Pancreas (tissue), 10 donors: ENCODE measurements at places on chromosomes 1 and 21.

GRCh38 chr1:79388694-79389361 lies 382.3 kb upstream of the ADGRL4 start:
- DNase-seq, result no peak

DNA sequence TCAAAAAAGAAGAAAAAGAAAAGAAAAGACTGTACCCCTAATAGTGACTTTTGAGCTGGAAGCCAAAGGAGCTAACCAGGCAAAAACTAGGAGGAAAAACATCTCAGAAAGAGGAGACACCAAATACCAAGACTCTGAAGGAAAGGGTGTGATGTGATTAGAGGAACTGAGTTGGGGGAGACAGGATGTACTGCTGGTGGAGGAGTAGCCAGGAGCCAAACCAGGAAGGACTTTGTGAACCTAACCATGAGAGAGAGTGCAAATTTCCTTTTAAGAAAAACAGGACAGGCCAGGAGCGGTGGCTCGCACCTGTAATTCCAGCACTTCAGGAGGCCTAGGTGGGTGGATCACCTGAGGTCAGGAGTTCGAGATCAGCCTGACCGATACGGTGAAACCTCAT lies 4.1 kb upstream of the RBP7 start:
- no peak for DNase-seq

DNA sequence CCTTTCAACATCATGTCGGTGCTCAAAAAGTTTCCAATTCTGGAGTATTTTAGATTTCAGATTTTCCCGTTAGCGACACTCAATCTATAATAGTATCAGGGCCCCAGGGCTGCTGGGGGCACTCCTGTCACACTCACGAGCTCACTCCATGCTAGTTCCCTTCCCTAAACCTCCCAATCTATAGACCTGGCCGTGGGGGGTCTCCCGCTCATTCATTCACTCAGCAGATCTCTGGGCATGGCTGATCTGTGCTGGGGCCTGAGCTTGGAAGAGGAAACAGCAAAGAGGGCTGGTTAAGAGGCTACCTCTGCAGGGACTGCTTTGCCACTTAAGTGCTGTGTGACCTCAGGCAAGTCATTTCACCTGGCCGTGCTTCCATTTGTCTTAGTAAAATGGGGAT lies 46.8 kb upstream of the LAPTM5 start:
- DNase-seq, result no peak

DNA sequence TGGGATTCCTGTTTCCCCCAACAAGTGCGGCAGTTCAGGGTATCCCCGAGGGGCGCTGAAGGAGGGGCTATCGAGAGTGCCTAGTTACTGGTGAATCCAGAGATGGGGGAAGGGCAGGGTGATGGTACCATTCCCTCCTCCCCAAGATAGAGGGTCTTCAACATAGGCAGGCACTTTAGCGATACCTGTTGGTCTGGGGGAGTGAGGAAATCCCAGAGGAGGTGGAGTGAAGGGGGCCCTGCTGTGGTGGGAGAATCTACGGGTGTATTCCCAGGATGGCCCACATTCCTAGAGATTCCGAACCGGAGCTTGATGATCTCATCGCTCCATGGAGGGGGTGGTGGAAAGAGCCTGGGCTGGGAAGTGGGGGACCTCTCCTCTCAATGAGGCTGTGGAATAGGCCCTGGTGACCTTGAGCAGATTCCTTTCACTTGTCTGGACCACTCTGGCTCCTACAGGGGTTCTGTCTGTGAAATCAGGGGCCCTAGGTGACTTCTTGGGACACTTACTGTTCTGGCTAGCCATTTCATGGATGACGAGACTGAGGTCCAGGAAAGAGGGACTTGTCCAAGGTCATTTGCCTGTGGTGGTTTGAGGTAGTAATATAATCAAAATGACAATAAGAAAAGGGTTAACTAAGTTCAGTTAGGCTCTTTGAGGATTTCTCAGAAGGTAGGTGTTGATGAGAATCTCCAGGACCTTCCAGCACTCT lies 52.7 kb upstream of the SYNC start:
- DNase-seq, result no peak

GRCh38 chr1:104132382-104132973 lies 382.8 kb downstream of the AMY1C start:
- DNase-seq, result no peak

DNA sequence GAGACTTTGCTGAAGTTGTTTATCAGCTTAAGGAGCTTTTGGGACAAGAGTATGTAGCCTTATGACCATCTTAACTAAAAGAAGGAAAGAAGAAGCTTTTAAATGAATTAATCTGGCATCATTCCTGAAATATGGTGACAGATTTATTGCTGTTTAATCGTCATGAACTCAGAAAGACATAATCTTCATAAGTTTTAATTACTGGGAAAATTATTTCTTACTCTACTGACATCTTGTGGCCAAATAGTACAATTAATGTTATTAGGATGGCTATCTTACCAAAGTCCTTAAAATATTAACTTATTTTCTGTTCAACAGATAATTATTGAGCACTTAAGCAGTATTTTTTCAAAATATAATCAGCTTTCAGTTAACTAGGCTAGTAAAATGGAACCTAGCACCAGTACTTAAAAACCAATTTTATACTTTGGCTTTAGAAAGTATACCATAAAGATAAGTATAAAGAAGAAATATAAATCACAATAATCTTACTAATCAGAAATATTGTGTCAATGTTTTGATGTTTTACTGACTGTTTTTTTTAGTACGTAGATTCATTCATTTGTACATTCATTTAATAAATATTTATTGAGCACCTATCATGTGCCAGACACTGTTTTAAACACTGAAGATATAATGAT lies 34.7 kb upstream of the GPR25 start:
- DNase-seq, result no peak

GRCh38 chr1:24181619-24182018 lies 5.5 kb downstream of the IFNLR1 start:
- DNase-seq, result no peak

GRCh38 chr1:117857418-117857817 lies 72.0 kb downstream of the GDAP2 start:
- DNase-seq, result no peak

- DNase-seq, result no peak
Measured at GRCh38 chr1:177273141-177273540, 102.4 kb downstream of the BRINP2 start.

DNA sequence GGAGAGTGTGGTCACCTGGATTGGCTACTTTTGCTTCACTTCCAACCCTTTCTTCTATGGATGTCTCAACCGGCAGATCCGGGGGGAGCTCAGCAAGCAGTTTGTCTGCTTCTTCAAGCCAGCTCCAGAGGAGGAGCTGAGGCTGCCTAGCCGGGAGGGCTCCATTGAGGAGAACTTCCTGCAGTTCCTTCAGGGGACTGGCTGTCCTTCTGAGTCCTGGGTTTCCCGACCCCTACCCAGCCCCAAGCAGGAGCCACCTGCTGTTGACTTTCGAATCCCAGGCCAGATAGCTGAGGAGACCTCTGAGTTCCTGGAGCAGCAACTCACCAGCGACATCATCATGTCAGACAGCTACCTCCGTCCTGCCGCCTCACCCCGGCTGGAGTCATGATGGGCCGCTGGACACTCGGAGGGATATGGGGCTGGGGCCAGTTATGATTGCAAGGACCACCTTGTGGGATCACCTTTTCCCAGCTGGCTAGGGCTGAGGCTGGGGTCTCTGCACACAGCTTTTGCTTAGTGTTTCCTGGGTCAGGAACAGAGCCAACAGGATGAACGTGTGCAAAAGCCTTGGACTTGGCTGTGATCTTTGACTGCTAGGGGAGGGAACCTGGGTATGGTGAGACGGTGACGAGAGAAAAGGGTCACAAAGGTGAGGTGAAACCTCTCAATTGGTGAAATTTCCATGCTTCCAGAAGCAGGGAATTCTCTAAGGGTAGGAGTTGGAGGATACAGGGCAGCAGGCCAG lies 4.3 kb upstream of the GNAI3 start:
- DNase-seq, result no peak

GRCh38 chr1:41619511-41620364 lies 135.3 kb upstream of the EDN2 start:
- no peak for DNase-seq

DNA sequence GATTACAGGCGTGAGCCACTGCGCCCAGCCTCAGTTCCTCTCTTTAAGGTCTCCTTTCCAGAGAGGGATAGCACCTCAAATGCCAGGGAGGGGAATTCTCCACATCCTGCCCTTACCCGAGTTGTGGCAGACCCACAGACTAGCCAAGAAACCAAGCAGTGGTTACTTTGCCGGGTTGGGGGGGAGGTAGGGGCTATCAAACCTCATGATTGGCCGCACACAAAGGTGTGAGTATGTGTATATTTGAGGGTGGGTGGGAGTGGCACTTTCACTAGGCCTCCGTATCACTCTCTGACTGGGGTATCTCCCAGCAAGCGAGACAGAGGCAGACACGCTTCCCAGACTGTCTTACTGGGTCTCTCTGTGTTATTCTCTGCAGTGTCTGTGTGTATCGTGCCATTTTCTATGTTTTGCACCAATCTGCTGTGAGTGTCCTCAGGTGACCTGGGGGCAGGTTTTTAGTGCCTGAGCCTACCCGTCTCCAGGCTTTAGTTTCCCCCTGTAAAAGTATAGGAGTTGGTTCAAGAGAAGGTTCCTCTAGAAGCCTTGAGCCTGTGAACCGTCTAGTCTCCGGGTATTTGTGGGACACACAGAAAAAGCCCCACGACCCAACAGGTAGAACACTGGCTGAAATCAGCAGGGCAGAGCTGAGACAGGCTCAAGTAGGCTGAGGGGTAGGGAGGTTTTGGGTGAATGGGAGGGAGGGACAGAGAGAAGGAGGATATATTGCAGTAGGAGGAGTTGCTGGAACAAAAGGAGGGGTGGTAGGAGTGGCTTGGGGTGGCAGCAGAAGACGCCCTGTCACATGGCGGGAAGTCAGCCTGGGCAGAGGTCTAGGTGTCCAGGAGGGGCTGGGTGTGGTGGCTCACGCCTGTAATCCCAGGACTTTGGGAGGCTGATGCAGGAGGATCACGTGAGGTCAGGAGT lies 10.3 kb downstream of the LMNA start:
- no peak for DNase-seq

GRCh38 chr1:185636848-185637247 lies 97.3 kb upstream of the HMCN1 start:
- no peak for DNase-seq

- no peak for DNase-seq
Measured at GRCh38 chr1:207762622-207763021, 10.8 kb downstream of the CD46 start.

- DNase-seq, result no peak
Measured at GRCh38 chr1:83516369-83516768, 482.6 kb downstream of the TTLL7 start.

DNA sequence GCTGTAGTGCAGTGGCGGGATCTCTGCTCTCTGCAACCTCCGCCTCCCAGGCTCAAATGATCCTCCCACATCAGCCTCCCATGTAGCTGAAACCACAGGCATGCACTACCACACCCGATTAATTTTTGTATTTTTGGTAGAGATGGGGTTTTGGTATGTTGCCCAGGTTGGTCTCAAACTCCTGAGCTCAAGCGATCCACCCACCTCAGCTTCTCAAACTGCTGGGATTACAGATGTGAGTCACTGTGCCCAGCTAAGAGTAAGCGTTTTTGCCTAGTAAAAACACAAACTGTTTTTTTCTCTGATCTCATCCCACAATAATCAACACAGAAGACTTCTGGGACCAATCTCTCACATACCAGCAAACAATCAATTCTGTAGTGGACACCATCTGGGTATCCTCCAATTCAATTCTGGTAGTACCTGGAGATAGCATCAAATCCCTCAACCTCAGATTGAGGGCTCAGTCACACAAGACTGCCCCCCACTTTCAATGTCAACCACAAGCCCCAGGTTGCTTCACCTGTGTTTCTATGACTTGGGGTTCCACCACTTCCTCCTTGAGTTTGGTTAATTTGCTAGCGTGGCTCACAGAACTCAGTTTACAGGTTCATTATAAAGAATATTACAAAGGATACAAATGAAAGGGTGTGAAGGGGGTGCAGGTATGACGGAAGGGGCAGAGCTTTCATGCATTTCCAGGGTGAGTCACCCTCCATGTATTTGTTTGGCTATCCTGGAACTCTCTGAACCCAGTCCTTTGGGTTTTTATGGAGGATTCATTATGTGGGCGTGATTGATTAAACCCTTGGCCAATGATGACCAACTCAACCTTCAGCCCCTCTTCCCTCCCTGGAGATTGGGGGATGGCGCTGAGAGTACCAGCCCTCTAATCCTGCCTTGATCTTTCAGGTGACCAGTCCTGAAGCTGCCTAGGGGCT lies 40.0 kb upstream of the RHOU start:
- DNase-seq, result no peak

DNA sequence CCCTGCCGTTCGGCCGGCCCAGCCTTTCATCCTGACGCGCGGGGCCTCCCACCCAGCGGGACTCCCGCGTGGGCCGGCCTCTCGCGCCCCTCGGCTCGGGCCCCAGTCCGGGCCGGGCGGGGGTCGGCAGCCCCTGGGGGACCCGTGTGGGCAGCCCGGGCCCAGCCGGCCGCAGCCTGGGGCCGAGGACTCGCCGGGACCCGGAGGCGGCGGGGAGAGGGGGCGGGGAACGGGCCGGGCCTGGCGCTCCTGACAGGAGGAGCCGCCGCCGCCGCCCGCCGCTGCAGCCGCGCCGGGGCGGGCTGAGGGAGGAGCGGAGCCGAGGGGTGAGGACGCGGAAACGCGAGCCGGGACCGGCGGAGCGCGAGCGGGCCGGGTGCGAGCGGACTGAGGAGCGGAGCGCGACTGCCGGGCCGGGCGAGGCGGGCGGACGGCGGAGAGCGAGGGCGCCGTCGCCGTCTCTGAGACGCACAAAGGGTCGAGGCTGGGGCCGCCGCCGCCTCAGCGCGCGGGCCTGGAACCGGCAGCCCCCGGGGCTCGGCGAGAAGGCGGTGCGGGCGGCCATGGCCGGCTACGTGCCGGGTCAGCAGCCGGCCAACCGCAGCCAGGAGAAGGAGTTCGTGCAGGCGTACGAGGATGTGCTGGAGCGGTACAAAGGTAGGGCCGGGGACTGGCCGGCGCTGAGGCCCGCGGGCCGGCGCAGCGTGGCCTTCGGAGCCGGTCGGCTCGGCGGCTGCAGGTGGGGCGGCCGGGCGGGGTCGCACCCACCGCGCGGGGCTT lies 79.1 kb downstream of the NDUFS5 start:
- peak; percentile 78 for DNase-seq

DNA sequence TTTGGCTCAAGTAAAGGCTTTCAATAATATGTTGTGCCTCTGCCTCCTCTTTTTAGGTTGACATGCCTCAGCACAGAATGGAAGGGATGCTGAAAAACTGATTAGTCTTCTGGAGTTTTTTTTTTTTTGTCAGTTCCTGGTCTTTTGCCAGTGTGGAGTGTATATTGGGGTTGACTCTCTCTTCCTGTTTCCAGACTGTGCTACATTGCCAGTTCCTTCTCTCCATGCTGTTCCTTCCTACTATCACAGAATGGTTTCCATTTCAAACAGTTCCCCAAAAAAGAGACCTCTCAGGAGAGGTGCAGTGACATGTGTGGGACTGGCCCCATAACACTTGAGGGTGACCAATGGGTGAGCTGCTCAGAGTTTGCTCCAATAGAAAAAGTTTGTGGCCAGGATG lies 101.7 kb upstream of the ETV3 start:
- no peak for DNase-seq

DNA sequence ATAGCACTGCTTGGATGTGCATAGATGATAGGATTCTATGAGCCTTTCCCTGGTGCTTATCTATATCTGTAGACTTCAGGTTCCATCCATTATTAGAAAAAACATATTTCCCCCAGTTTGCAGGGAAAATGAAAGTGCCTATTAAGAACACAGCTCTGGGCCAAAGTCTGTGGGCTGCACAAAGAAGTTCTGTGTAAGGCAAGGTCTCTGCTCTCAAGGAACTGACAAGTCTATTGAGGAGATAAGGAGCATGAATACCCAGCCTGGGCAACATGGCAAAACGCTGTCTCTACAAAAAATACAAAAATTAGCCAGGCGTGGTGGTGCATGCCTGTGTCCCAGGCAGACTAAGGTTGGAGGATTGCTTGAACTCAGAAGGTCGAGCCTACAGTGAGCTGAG lies 22.3 kb upstream of the SDE2 start:
- no peak for DNase-seq

GRCh38 chr1:10170239-10170574 lies 40.2 kb upstream of the KIF1B start:
- no peak for DNase-seq
